Activated T-cell treated with anti-CD3 and anti-CD28 coated beads for 48 hours (primary cell): ENCODE measurements at places on chromosomes 11 and 22.

- no peak for DNase-seq
These were observed 264.8 kb upstream of the ZC3H12C start for GRCh38 chr11:109828387-109828786.

- DNase-seq, result no peak
These were observed 48.3 kb downstream of the LARGE1 start for GRCh38 chr22:33871935-33872334.

- DNase-seq, result no peak
These were observed 93.6 kb downstream of the RPL27A start for GRCh38 chr11:8776209-8776608.

DNA sequence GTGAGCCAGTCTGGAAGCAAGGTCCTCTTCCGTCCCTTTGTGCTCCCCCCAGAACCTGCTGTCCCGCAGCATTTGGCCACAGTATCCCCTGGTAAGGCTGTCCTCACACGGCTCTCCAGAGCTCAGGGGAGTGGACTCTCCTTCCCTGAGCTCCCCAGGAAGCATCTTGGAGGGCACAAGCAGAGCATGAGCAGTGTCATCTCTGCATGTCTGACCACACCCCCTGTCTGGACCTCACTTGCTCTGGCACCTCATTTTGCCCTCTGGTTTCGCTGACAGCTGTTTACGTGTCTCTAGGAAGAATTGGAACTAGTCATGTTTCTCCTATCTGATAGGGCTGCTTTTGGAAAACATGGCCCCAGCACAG, 15.5 kb downstream of the DCPS start:
- no peak for DNase-seq

DNA sequence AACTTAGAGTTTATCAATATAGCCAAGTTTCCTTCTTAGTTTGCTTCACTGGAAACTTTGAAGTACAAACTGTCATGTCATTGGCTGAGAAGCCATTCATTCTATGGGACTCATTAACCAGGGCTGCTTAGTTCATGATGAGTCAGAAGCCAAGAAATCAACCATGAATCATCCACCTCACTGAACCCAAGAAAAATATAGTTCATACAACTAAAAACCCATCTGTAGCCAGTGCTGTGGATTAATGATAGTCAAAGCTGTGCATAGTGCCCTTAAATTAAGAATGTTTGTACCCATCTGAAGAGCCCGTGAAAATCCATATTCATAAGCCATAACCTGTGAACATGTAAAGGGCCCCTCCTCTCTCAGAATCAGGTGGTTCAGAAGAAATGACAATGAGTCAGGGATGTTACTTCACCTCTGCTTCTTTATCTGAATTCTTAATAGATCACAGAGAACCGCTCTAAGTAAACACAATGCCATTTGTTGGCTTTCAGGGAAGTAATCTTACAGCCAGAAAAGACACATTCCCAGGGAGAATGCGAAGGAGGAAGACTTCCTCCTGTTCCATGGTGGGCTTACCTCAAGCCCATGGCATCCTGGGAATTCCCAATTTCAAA, 25.4 kb downstream of the MMP20 start:
- DNase-seq, result no peak

- DNase-seq, result no peak
These were observed 7.0 kb upstream of the CEP126 start for GRCh38 chr11:101907815-101908214.

- no peak for DNase-seq
These were observed 64.8 kb downstream of the MIAT start for GRCh38 chr22:26722159-26722558.

GRCh38 chr11:74507582-74507981, 14.1 kb upstream of the LIPT2 start:
- DNase-seq, result no peak

- DNase-seq, result no peak
These were observed 32.4 kb downstream of the JAM3 start for GRCh38 chr11:134101282-134101681.

DNA sequence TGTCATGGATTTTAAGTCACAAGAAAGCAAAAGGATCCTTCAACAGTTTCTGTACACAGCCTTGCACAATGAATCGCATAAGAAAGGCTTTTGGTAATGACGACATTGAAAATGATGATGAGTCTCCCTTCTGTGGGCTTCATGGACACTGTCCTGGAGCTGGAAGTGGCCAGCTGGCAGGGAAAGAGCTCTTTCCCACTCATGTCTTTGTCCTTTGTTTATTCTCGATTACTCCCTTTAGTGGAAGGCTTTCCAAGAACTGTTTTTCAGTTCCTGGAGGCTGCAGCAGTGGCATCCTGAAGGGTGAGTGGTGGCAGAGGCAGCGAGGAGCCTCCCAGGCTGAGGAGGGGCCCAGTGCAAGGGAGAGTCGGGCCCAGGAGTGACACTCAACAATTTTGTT, 505.2 kb downstream of the NTM start:
- no peak for DNase-seq

DNA sequence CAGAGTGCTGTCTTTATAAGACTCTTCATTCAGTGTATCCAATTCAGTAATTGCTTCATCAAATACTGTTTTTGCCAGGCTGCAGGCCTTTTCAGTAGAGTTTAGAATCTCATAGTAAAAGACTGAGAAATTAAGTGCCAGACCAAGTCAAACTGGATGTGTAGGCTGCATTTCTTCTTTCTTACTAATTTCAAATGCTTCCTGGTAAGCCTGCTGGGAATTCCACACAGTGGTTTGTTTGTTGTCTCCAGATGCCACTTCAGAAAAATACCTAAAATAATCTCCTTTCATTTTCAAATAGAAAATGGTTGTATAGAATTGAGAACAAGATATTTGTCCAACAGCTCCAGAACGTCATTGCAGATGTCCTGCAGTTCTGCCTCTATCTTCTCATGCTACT, 34.7 kb downstream of the LDHAL6A start:
- no peak for DNase-seq

DNA sequence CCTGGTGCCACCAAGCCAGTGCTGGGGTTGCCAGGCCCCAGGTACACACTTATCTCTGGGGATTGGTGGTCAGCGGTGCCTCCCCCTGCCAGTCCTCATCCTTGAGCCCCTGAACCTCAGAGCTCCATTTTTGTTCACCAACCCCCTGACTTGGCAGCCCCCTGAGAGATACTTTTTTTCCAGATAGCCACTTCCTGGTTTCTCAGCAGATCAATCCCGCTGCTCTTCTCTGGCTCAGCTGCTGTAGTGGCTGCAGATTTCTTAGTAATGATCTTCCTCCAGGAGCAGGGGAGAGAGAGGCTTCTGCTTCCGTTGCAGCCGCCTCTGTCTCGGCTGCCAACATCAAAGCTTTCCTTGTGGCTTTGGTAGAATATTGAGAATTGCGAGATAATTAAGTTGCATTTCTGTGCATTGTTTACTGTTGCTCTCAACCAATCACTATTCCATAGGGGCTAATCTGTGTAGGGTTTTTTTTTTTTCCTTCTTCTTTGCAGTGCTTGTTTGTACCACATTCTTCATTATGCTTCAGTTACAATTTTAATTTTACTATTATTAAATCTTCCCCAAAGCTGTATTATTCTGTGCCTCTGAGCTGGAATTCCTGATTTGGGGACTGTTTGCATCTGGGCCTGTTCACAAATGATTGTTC, 92.1 kb downstream of the PKNOX2 start:
- no peak for DNase-seq

DNA sequence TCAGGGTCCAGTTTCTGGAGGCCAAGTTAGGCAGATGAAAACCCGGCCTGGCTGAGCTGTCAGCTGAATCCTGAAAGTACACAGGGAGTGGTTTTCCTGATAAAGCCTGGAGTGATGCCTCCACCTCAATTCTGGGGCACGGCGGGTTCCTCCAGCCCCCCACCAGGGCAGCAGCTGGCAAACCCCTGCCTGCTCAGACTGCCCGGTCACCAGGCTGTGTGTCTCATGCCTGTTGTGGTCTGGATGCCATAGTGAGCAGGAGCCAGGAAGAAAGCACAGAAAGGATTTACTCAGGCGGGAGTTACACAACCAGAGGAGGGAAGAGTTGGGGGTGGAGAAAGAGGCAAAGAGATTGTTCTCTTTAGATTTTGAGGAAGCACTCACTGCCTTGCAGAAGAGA, 119.9 kb upstream of the RASSF10 start:
- DNase-seq, result no peak

- DNase-seq, result no peak
These were observed 43.5 kb downstream of the ST14 start for GRCh38 chr11:130202818-130203689.

GRCh38 chr11:34333787-34334186, 24.0 kb downstream of the ABTB2 start:
- no peak for DNase-seq

GRCh38 chr11:100734743-100735527, 47.8 kb downstream of the ARHGAP42 start:
- no peak for DNase-seq

- DNase-seq, result no peak
These were observed 21.9 kb upstream of the POLD3 start for GRCh38 chr11:74570266-74571061.

DNA sequence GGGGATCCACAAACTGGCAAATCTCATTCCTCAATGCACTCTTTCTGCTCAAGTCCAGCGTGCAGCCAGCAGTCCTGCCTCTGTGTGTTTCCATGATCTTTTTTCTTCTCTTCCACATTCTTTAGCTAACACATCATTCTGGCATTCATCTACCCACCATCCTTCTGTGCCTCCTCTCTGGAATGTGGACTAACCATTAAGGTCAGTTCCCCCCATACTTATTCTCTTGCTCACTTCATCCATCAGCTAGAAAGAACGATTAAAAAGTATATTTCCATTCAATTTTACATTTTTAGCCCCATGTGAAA, 7.8 kb downstream of the KIRREL3 start:
- no peak for DNase-seq

DNA sequence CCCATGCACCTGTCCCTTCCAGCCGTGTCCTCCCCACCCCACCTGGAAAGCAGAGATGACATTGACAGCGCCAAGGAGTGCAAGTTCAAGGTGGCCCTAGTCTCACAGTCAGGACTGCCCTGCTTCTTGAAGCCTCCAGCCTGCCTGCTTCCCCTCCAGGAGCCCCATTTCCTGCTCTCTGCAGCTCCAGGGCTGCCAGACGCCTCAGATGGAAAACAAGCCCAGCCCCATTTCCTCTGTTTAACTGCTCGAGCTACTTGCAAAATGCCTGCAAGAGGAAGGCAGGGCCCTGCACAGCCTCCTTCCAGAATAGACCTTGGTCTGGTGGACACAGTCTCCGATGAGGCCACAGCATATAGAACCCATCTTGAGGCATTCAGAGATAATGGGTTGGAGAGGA, 5.0 kb upstream of the DGKZ start:
- DNase-seq, result no peak

- no peak for DNase-seq
These were observed 32.8 kb downstream of the FAM227A start for GRCh38 chr22:38623351-38623750.

DNA sequence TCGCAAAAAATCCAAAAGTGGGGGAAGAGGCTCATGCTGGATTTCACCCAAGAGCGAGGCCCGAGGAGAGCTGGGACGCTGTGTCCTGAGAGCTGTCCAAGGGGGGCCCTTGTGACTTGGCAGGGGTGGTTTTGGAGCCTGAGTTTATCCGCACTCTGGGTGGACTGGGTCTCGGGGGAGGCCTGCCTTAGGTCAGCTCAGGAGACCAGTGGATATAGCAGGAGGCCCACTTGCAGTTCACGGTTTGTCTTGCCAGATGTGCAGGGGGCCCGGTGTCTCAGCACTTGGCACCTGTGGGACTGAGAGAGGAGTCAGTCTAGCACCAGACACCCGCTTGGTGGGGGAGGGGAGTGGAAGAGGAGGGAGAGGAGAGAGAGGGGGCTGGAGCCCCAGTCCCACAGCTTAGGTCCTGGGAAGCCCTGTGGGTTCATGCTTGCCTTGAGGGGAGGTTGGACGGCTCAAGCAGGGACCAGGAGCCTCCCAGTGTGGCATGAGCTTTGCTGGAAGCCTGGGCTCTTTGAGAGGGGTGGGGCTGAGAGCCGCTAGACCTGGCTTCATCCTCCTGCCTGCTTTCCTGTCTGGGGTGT, 33.4 kb downstream of the PARVB start:
- DNase-seq, result no peak

- no peak for DNase-seq
These were observed 835.5 kb upstream of the CNTN5 start for GRCh38 chr11:98185245-98185644.

GRCh38 chr22:22424210-22424800, 84.2 kb downstream of the ZNF280B start:
- no peak for DNase-seq

DNA sequence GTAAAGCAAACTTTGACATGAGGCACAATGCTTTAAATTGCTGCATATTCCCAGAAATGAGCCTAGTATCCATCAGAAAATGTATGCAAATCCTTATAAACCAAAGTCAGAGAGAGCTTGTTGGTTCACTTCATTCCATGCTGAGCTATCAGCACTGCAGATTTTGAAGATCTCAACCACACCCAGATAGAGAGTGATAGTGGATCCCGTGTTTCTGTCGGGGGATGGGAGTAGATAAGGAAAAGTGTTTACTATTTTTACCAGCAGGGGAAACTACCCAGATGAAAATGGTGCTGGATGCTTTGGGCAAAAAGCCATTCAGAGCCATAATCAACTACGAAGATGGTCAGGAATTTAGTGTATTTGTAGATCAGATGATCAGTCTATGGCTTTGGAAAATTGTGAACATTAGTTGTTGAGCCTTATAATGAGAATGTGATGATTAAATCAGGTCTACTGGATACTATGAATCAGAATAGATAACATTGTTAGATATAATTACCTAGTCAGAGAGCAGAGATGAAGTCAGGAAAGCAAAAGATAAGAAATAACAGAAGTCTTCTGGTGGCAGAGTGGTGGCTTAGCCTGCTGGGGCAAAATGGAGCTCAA, 10.8 kb downstream of the OR51B6 start:
- no peak for DNase-seq

DNA sequence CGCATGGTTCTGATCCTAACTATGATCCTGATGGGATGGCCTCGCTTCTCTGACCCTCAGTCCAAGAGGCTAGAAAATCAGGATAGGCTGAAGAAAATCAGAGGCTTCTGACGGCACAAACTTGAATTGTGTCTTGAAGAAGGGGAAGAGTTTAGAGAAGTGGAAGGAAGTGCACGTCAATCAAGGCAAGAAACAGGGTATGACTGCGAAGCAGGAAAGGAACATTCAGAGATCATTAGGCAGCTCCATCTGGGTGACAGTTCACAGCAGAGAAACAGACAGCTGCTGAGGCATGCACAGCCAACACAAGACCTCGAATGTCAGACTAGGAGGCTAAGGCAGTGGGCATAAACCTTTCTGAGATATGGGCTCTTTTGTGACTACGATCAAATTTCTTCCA, 29.3 kb downstream of the CLPB start:
- DNase-seq, result no peak

- no peak for DNase-seq
These were observed 1116.0 kb downstream of the TBC1D22A start for GRCh38 chr22:47878460-47878859.

DNA sequence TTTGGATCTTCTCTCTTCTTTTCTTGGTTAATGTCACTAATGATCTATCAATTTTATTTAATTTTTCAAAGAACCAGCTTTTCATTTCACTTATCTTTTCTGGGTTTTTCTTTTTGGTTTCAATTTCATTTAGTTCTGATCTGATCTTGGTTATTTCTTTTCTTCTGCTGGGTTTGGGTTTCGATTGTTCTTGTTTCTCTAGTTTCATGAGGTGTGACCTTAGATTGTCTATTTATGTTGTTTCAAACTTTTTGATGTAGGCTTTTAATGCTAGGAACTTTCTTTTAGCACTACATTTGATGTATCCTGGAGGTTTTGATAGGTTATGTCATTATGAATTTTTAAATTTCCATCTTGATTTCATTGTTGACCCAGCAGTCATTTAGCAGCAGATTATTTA, 142.3 kb downstream of the C11orf87 start:
- DNase-seq, result no peak

- no peak for DNase-seq
These were observed 320.3 kb downstream of the BUD13 start for GRCh38 chr11:116452461-116452860.
